ENCODE measurements at places on chromosomes 2 and 18.

DNA sequence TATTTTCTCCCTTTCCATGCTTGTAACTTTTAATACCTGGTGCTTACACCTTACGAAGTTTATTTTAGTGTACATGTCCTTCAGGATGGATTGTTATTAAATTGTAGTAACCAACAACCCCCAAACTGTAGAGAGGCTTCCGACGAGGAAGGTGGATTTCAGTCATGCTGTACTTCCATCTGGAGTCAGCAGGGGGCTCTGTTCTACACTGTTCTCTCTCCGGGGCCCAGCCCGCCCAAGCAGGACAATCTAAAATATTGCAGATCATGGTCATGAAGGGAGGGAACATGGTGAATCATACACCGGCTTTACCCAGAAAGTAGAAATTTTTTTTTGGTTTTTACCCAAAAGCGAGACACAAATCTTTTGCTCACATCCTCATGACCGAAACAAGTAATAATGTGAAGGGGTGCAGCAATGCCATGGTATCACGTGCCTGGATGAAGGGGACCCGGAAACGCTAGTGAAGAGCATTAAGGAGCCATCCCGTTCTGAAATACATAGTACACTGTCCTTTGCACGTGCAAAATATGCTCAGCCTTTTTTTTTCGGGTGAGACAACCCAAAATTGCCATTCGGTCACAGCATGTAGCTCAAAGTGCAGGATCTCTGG lies 884.8 kb downstream of the EPHA4 start:
- DNase-seq = peak; percentile 59

- no peak for DNase-seq
These were observed 122.4 kb downstream of the PTGR3 start for GRCh38 chr18:75086494-75087034.

DNA sequence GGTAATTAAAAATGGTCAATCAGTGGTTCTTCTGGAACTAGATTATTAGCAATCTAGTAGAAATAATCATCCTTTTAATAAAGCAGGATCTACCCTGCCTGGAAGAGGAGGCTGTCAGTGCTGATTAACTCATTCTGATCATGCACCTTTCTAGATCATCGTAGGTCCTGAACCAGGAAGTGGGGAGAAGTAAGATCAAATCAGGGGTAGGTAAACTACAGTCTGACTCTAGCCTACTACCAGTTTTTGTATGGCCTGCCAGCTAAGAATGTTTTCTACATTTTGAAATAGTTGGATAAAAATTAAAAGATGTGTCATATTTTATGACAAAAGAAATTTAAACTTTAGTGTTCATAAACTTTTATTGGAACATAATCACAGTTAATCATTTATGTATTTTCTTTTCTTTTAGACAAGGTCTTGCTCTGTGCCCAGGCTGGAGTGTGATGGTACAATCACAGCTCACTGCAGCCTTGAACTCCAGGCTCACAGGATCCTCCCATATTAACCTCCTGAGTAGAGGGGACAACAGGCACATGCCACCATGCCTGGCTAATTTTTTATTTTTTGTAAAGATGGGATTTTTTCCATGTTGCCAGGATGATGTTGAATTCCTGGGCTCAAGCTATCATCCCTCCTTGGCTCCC lies 36.1 kb downstream of the C18orf54 start:
- DNase-seq = no peak

DNA sequence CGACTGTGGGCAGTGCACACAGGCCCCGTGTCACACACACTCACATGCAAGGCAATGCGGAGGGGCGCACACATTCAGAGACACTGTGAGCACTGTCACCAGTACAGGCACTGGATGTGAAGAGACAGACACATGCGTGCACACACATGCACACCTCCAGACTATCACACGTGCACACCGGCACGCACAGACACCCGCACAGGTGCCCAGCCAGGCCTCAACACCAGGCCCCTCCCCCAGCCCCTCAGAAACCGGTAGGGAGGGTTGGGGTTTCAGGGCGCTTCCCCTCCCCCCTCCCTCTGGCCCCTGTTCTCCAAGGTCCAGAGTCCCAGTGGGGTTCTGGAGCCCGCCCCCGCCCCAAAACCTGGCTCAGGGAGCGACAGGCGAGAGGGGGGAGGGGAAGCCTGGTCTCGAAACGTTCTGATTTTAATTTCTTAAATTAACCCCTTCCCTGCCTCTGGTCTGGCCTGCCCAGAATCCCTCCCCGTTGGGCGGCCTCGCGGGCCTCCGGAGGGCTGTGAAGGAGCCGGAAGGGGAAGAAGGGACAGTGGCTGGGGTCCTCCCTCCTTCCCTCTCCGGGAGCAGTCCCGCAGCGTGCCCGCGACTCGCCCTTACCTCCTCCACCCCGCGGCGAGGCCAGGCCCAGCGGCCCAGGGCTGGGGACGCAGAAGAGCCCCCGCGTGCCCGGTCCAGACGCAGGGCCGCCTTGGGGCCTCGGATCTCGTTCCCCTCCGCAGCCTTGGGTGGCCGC lies 558 bp downstream of the FBXO41 start:
- no peak for DNase-seq

DNA sequence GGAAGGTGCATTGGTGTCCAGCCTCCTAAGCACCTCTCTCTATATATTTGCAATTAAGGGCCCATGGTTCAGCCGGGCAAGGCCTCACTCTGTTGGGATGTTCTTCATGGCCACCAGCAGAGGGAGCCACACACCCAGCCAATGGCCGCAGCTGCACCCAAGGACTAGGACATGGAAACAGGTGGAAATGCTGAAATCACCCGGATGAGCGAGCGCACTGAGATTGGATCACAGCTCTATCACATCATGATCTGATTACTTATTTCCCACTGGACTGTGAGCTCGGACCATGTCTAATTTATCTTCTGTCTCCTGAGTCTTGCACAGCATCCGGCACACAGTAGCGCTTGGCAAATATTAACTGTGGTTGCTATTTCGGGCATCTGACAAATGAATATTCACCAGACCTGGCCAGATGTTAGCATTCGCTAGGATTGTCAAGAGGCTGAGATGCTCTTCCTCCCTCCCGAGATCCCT lies 31.2 kb downstream of the KIF3C start:
- peak; percentile 68 for DNase-seq

DNA sequence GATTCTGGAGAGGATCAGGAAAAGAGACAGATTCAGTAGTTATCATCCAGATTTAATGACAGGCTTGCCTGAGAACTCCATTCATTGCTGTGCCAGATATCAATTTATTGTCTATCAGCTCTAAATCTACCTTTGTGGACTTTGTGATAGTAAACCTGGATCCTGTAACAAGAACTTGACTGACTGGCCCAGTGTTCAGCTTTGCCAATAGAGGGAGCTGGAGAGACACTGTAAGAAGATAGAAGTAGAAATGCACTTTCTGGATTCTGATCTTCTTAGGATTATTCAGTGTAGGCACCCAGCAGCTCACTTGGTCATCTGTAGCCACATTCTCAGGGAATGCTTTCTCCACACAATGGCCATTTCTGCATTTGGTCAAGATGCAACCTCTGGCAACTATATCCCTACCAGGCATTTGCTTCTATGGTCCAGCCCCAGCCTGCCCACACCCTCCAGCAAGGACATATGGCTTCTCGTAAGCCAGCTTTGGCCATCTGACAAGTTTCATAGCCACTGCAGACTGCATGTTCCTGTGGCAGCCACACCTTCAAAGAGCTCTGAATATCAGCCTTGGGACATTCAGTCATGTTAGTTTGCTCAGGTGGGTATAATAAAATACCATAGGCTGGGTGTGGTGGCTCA lies 6.1 kb upstream of the SERPINB8 start:
- peak; percentile 75 for DNase-seq

DNA sequence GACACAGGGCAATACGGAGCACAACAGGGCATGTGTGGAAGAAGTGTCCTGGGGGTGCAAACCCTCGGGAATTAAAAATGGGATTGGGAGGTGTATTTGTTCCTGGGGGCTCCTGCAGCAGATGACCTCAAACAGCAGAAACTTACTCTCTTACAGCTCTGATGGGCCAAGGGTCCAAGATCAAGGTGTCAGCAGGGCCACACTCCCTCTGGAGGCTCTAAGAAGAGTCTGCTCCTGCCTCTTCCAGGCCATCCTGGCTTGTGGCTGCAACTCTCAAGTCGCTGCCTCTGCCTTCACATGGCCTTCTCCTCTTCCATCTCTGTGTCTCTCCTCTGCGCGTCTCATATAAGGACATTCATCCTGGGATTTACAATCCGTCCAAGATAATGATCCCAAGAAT lies 12.4 kb upstream of the SPATA3 start:
- no peak for DNase-seq

- no peak for DNase-seq
These were observed 5.0 kb upstream of the MYO5B start for GRCh38 chr18:50199921-50200320.

DNA sequence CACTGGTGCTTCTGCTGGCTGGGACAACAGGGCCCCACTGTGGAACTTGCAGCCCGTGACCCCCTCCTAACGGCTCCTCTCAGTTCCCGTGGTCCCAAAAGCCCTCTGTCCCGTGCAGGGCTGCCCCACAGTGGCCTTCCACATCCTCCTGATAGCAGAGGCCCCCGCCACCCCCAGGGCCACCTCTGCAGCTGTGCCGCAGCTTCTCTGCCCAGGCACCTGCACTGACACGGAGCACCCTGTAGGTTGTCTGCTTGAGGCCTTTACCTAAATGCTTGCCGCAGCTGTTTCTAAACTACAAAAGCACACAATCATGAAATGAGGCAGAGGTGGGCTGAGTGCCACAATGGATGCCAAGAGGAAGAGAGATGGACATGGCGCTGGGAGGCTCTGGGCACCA lies 13.5 kb upstream of the GRHL1 start:
- DNase-seq = no peak

- DNase-seq = no peak
These were observed 40.9 kb upstream of the RGPD4 start for GRCh38 chr2:107785756-107786155.

DNA sequence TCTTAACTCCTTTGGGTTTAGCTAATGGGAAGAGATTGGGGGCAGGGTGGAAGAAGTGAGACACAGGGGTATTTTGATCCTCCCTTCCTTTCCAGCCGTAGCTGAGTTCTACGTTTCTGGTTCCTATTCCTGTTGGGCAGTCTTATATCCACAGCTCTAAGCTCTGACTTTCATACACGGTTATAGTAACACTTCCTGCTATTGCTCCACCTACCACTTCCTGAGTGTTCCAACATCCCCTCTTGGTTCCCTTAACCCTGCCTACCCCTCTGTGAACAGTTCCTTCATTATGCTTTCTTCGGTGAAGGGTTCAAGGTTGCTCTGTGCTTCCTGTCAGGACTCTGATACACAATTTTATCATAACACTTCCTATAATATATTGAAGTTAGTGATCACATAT lies 205.1 kb downstream of the DNAH7 start:
- DNase-seq = no peak

- no peak for DNase-seq
These were observed 83.2 kb upstream of the OTOS start for GRCh38 chr2:240223631-240224030.

DNA sequence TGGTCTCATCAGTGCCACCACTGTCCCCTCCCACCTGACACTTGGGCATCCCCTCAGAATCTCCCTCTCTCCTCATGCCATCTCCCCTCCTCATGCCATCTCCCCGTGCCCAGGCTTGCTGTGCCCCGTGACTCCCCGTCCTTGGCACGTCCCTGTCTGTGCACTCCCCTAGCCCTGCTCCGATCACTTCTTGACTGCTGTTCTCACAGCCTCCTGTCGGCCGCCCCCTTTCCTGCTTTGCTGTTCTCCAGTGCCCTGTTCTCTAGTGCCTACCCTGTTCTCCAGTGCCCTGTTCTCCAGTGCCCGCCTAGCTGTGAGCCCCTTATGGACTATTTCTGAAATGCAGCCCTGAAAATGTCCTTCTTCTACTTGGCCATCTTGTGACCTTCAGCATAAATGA lies 253.8 kb downstream of the ALPK2 start:
- no peak for DNase-seq

- no peak for DNase-seq
These were observed 46.8 kb upstream of the RIOK3 start for GRCh38 chr18:23406271-23406787.

- no peak for DNase-seq
These were observed 270.6 kb downstream of the CELF4 start for GRCh38 chr18:37294951-37295350.

DNA sequence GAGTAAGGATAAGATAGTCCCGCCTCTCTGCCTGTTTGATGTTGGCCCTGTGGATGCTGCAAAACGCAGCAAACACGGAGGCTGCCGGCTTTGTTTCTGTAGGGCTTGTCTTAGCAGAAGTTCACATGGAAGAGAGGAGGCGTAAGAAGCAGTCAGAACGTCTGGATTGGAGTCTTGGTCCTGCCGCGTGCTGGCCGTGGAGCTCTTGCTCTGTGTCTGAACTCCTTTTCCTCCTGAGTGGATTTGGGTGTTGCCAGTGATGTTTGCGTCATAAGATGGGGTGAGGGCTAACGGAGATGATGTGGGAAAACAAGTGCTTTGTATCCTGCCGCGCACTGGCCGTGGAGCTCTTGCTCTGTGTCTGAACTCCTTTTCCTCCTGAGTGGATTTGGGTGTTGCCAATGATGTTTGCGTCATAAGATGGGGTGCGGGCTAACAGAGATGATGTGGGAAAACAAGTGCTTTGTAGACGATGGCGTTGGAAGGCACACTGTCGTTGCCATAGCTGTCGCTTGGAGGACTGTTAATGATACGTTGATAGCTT lies 240.9 kb downstream of the AGAP1 start:
- no peak for DNase-seq

GRCh38 chr2:5290900-5291546 lies 401.2 kb upstream of the SOX11 start:
- DNase-seq = no peak

DNA sequence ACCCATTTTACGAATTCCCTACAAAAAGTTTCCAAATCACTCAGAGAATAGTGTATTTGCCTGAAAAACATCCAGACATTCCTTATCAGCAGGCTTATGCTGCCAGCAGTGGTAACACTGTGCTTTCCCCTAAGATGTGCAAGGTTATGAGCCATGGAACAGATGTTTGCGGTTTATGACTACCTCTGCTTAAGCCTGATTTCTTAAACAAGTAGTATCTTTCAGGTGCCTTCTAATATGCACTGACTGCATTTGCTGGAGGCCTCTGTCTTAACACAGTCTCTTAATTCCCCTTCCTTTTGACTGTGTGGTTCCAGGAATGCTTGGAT lies 54.8 kb downstream of the CDC42EP3 start:
- no peak for DNase-seq

- no peak for DNase-seq
These were observed 4.3 kb downstream of the SLC39A6 start for GRCh38 chr18:36124841-36125240.

- DNase-seq = no peak
These were observed 1667.3 kb upstream of the CELF4 start for GRCh38 chr18:39232937-39233336.

- DNase-seq = no peak
These were observed 10.2 kb downstream of the NAGK start for GRCh38 chr2:71078624-71079023.

GRCh38 chr18:28801876-28802275 lies 624.9 kb upstream of the CDH2 start:
- DNase-seq = no peak

- DNase-seq = no peak
These were observed 147.8 kb downstream of the UBE2E3 start for GRCh38 chr2:181128199-181128598.

DNA sequence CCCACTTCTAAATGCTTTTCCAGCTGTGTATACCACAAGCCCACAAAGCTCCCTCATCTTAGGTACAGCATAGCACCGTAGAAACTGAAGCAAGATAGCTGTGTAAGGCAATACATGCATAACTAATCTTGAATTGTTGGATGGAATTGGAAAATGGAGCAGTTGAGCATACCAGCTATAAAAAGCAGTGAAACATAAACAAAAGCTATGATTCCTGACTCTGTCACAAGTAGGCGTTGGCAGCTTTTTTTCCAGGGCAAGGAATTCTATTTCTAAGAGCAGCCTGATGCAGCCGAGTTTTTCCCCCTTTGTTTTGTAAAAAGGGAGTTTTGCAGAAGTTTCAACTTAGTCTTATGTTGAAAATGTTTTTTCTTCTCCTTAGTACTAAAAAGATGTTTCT lies 32.4 kb downstream of the MOGAT1 start:
- no peak for DNase-seq
